Progenitor cell of endocrine pancreas (in vitro differentiated cells): ENCODE measurements at places on chromosomes 1 and 21.

GRCh38 chr1:72178266-72178665 is 104.1 kb downstream of the NEGR1 start:
- H3K4me1 ChIP-seq, result no peaks in the 10 kb centered on the region
- H3K27me3 ChIP-seq, result no peaks in the 10 kb centered on the region

- peaks cover 17% of the 10 kb centered on the region for H3K4me1 ChIP-seq
- no peak overlapping the region for H3K4me3 ChIP-seq
- peaks cover 7% of the 10 kb centered on the region for H3K36me3 ChIP-seq
- H3K27me3 ChIP-seq, result no peaks in the 10 kb centered on the region
- DNase-seq, result no peak
Observed at GRCh38 chr21:29340228-29340627, 41.5 kb downstream of the BACH1 start.

DNA sequence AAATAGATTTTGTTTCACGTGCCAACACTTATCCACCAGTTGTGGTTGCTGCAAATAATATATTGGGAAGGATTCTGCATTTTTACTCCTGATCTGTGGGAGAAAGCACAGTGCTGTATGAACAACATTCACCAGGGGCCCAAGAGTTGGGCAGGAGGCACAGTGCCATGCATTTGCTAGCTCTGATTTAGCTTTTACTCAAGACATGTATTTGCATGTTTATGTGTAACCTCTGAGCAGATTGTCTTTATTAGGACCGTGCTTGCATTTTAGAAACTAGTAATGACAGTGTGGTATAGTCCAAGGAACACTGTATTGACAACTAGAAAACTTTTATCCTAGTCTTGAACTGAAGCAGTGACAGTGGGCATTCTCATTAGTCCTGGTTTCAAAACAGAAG is 133.9 kb upstream of the B3GALT2 start:
- no peak overlapping the region for H3K27ac ChIP-seq
- H3K4me3 ChIP-seq, result no peak overlapping the region
- peaks cover 15% of the 10 kb centered on the region for H3K27me3 ChIP-seq
- peaks cover 1% of the 10 kb centered on the region for H3K36me3 ChIP-seq

DNA sequence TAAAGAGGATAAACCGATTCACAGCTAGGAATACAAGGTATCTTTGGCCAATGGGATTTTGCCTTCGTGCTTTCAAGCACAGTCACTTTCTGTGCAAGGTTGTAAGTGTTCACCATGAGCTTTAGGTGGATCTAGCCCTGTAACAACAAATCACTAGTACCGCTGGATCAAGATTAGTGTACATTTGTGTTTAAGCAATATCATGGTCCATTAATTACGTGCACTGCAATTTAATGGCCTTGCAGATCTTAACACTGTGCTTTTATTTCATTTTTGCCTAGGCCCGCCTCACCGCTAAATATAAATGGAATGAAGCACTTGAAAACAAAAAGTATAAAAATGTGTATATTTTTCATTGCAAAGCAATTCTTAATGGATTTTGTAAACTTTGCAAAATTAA is 461.1 kb downstream of the DSCAM start:
- H3K36me3 ChIP-seq, result no peaks in the 10 kb centered on the region
- H3K27me3 ChIP-seq, result no peaks in the 10 kb centered on the region
- no peak for DNase-seq
- H3K4me1 ChIP-seq, result peaks cover 5% of the 10 kb centered on the region
- no peak overlapping the region for H3K27ac ChIP-seq

- no peaks in the 10 kb centered on the region for H3K27me3 ChIP-seq
- DNase-seq, result no peak
- no peak overlapping the region for H3K27ac ChIP-seq
- H3K4me1 ChIP-seq, result no peaks in the 10 kb centered on the region
- H3K4me3 ChIP-seq, result no peak overlapping the region
Observed at GRCh38 chr1:113846391-113847035, 25.0 kb downstream of the PTPN22 start.

GRCh38 chr1:201230676-201231075 is 40.1 kb downstream of the IGFN1 start:
- H3K36me3 ChIP-seq, result no peaks in the 10 kb centered on the region
- peaks cover 3% of the 10 kb centered on the region for H3K27me3 ChIP-seq
- no peak overlapping the region for H3K4me3 ChIP-seq

GRCh38 chr1:60903591-60903990 is 178.8 kb upstream of the NFIA start:
- no peaks in the 10 kb centered on the region for H3K4me1 ChIP-seq
- DNase-seq, result no peak
- no peak overlapping the region for H3K27ac ChIP-seq
- peaks cover 3% of the 10 kb centered on the region for H3K27me3 ChIP-seq

- H3K27ac ChIP-seq, result peak overlapping the region; percentile 100
- no peaks in the 10 kb centered on the region for H3K27me3 ChIP-seq
- H3K4me3 ChIP-seq, result peak overlapping the region; percentile 99
Observed at GRCh38 chr1:93448292-93448982, 519 bp downstream of the FNBP1L start.

DNA sequence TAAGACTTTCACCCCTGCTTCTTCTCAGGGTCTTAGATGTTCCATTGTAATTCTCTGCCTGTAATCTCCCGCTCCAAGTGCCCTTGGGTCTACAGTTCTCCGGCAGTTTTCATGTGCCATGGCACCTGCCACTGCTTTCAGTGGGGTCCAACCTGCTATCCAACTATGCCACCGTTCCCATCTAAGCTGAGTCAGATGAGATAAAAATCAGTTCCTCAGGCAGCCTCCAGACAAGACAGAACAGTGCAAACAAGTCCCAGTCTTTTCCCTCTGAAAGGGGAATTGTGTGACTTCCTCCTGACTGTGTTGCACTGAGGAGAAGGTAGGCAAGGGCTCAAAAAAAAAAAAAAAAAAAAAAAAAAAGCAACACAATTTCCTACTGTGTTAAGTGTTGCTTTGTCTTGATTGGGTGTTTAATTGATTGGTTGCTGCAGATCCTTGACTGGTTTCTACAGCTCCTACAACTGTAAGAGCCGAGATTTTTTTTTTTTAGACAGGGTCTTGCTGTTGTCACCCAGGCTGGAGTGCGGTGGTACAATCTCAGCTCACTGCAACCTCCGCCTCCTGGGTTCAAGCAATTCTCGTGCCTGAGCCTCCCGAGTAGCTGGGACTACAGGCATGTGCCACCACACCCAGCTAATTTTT is 50.7 kb downstream of the EBNA1BP2 start:
- DNase-seq, result no peak
- no peaks in the 10 kb centered on the region for H3K27me3 ChIP-seq
- peaks cover 8% of the 10 kb centered on the region for H3K36me3 ChIP-seq
- peak overlapping the region; percentile 81 for H3K4me3 ChIP-seq

DNA sequence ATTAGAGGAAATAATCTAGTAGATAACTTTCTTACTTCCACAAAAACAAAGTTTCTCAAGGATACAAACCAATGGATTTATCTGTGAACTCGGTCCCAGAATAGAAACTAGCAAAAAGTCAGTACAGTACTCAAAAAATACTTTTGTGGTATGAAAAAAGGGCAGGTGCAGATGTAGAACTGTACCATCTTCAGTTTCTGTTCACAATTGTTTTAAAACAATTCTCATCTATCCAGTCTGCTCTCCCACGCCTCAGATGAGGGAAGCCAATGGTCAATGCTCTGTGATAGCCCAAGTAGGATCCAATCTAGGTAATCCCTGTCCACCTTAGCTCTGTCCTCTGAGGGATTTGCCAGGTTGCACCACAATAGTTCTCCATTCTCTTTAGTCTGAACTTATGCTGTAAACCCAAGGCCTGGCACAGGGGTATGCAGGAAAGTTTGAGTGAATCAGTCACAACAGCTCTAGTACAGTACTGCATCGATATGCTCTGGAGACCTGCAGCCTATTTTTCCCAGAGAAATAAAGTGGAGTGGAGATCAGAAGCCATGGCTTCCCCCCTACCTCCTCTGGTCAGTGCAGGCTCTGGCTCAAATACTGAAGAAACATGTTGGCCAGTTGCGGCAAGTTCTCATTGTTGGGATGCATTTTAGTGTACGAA is 1.4 kb downstream of the KTI12 start:
- H3K27ac ChIP-seq, result peak overlapping the region; percentile 96
- peak overlapping the region; percentile 89 for H3K4me3 ChIP-seq
- H3K4me1 ChIP-seq, result peaks cover 35% of the 10 kb centered on the region
- no peaks in the 10 kb centered on the region for H3K27me3 ChIP-seq
- DNase-seq, result no peak

DNA sequence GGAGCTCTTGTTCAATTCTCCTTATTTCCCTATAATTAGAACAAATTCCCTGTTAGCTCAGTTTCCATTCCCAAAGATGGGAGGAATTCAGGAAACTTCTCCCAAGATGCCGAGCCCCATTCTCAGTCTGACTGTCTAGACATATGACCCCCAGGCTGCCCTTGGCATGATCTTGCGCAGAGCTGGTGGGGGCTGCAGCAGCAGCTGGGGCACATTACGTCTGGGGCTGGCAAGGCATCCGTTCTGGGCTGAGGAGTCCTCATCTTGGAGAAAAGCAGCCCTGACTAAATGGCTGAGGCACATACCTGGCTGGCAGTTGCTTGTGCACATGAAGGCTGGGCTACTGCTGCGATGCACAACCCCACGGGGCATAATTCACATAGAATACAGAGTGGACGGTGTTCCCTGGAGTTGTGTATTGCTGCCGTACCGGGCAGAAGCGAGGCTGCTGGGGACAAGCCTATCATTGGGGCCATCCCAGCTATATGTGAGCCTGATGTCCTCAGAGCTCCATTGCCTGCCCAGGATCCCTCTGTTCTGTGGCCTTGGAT is 36.4 kb upstream of the TRABD2B start:
- no peak for DNase-seq
- H3K27me3 ChIP-seq, result peaks cover 12% of the 10 kb centered on the region
- H3K36me3 ChIP-seq, result no peaks in the 10 kb centered on the region
- peaks cover 17% of the 10 kb centered on the region for H3K4me1 ChIP-seq
- no peak overlapping the region for H3K27ac ChIP-seq

DNA sequence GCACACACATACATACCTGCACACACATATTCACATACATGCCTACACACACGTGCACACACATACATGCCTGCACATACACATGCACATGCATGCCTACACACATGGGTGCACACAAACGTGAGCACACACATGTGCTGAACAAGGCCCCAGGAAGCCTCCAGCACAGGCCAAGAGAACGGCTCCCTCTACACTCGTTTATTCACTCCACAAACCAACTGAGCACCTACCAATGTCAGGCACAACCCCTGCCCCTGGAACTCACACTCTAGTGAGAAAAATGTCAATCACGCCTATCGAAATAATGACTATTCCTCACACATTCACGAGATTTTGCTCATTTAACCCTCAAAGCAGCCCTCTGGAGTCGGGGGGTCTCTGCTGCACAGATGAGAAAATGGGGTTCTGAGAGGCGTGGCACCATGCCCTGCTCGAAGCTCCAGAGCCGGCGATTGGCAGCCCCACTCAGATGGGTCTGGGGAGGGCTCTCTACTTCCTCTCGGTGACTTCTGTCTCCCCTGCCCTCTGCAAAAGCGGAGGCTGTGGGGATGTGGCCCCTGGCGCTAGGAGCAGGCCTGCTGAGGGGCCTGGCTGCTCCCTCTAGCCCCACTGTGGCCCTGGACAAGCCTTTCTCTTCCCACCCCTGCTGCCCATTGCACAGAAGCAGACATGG is 90.2 kb upstream of the RUNX3 start:
- no peaks in the 10 kb centered on the region for H3K36me3 ChIP-seq
- no peak overlapping the region for H3K4me3 ChIP-seq
- DNase-seq, result no peak
- H3K27ac ChIP-seq, result peak overlapping the region; percentile 45

DNA sequence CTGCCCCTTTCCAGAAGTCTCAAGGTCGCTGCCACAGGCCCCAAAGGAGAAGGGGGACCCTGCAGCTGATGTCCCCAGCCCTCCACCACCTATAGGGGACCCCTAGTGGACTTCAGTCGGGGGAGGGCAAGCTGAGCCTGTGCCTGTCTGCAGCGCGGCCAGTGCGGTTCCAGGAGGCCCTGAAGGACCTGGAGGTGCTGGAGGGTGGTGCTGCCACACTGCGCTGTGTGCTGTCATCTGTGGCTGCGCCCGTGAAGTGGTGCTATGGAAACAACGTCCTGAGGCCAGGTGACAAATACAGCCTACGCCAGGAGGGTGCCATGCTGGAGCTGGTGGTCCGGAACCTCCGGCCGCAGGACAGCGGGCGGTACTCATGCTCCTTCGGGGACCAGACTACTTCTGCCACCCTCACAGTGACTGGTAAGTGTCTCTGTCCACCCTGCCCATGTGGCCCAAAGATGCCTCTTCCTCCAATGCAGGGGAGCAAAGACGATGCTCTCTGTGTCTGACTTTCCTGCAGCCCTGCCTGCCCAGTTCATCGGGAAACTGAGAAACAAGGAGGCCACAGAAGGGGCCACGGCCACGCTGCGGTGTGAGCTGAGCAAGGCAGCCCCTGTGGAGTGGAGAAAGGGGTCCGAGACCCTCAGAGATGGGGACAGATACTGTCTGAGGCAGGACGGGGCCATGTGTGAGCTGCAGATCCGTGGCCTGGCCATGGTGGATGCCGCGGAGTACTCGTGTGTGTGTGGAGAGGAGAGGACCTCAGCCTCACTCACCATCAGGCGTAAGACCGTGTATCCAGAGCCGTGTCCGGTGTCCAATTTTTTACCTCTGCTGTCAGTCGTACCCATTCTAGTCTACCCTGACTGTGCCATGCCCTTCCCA is 79.9 kb downstream of the OBSCN start:
- no peaks in the 10 kb centered on the region for H3K4me1 ChIP-seq
- no peak for DNase-seq

- no peak for DNase-seq
- no peaks in the 10 kb centered on the region for H3K36me3 ChIP-seq
- H3K27ac ChIP-seq, result no peak overlapping the region
- no peak overlapping the region for H3K4me3 ChIP-seq
Observed at GRCh38 chr1:42392255-42392654, 11.7 kb downstream of the RIMKLA start.

GRCh38 chr1:201409440-201409839 is 10.3 kb upstream of the LAD1 start:
- DNase-seq, result no peak
- no peak overlapping the region for H3K27ac ChIP-seq
- H3K27me3 ChIP-seq, result peaks cover 6% of the 10 kb centered on the region
- H3K4me1 ChIP-seq, result peaks cover 17% of the 10 kb centered on the region
- H3K36me3 ChIP-seq, result no peaks in the 10 kb centered on the region

DNA sequence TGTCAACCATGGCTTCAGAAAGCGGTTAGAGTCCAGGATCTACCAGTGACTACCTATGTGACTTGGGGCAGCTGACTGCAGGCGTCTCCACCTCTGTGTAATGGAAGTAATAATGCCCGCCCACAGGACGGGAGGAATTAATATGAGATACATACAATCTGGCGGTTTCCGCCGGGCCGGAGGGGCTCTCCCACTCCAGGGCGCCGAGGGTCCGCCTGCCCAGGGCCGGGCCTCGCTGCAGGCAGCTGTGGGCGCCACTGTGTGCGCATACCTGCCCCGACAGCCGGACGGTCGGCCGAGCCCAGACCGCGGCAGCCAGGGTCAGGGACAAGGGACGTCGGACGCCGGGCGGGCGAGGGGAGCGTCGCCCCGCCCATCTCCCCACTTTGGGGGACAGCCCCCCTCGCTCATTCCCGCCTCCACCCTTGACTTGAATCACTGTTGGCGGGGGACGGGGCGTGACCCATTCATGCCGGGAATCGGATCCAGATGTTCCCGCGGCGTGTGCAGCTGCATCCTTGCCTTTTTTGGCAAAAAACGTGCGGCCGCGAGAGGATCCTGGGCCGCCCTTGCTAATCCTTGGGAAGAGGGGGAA is 6.0 kb upstream of the SF3A3 start:
- peaks cover 4% of the 10 kb centered on the region for H3K36me3 ChIP-seq
- no peak for DNase-seq
- no peak overlapping the region for H3K27ac ChIP-seq
- peak overlapping the region; percentile 62 for H3K4me3 ChIP-seq
